T-helper 2 cell treated with Interferon-gamma antibody and Interleukin-4, amounts not matched to agents 5 μg/mL and 100 μg/mL, for 36 hours (primary cell): ENCODE measurements at places on chromosomes 3 and 15.
A peak's percentile ranks its signal among the peaks of the same experiment; 100 is the strongest.

DNA sequence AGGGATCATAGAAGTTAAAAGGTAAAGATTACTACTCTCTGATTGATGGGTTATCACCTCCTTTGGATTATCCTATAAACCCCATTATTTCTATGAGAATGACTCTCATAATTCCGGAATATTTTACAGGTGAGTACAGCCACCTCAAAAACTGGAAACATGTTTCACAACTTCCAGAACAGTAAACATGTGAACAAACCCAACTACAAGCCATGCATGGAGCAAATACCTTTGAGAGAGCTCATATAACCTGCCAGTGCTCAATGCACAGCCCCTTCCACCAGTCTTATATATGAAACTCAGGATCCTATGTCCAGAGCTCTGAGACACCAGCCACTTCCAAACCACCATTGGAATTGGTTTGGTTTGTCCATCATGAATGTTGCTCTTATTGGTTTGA, 208.0 kb downstream of the MECOM start:
- no peak for DNase-seq

DNA sequence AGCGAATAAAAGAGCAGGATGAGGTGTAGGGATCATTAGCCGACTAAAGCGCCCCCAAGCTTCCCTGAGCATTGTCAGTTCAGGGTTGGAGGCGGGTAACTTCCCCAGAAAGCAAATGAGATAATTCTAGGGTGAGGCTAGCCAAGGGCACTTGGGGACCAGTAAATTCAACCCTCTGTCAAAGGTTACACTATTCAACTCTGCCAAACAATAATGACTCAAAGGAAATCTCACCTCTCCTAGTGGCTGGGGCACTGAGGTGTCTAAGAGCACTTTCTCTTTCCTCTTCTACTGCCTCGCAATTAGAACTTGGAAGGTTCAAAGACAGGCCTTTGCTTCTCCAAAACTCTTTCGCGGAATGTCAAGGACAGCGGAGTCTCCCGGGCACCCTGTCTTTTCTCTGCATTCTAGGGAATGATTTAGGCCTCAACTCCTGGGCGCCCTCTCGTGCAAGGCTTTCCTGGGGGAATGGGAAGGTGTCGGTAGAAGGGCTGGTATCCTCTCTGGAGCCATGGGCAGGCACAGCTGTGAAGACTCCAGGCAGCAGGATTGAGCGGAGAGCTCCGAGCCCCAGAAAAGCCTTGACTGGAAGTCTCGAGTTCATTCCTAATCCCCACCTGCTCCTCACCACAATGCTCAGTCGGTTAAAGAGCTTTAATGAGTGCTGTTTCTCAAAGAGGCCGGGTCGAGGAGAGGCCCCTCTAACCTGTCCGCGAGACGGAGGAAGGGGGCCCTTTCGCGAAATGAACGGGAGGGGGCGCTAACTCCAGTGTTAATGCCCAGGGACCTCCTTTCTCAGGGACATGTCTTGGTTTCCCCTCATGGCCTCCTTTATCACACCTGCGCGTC, 21.9 kb downstream of the ZIC4 start:
- DNase-seq: no peak

GRCh38 chr15:51244423-51244869, 94.0 kb downstream of the CYP19A1 start:
- DNase-seq: no peak

GRCh38 chr3:174132006-174132405, 727.1 kb upstream of the NAALADL2 start:
- no peak for DNase-seq

DNA sequence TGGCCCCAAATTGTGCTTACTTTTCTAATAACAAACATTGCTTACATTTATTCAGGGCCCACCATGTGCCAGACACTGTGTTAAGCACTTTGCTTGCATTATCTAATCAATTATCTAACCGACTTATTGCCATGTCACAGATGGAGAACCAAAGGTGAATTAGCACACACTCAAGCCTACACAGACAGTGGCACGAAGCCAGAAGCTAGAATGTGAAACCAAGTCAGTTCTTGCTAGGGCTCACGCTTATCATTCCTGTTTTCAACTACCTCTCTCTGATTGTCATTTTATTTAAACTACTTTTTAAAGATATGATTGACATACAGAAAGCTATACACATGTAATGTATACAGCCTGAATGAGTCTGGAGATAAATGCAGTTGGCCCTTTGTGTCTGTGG, 215.7 kb upstream of the CFAP20DC start:
- DNase-seq: no peak

DNA sequence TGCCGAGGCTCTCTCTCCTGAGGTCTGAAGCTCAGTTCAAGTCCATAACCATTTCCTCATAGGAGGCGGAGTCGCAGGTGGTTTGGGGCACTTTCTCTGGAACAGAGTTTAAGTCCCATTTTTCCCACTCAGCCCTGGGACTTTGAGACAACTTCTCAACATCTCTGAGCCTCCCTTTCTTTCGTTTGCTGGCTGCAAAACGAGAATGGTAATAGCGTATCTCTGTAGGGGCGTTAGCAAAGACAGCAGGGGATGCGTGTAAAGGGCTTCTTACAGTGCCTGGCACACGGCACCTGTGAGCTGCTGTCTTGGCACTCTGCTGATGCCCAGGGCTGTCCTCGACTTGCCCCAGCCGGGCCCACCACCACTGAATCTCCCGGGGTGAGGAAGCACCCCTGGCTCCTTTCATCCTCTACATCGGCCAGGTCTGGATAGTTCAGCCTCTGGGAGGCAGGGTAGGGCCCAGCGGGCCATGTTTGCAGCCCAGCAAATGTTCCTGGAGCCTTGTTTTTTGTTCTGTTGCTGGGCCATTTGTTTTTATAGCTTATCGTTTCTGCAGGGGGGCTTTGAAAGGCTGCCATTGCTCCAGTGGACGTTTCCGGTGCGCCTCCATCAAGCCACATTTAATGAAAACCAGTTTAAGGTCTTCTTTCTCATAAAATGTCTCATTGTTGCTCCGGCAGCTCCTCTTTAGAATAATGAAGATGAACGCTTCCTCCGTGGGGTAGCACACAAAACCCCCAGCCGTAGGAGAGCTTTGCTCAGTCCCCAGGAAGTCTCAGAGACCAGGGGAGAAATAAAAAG, 60.0 kb upstream of the WNT5A start:
- DNase-seq: no peak

GRCh38 chr3:40532252-40532651, 7.5 kb downstream of the ZNF621 start:
- DNase-seq: no peak

DNA sequence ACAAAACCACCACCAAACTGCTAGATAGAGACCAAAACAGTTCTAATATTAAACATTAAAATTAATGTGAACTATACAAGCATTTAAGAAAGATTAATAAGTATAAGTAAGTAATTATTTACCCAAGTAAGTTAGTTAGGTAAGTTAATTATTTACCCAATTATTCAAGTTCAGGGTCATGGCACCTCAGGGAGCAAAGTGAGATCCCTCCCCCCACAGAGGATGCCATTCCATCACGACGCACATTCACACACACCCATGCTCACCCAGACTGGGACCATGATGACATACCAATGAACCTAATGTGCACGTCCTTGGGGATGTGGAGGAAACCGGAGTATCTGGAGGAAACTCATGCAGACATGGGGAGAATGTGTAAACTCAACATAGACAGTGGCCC, 229.1 kb downstream of the NR2F2 start:
- DNase-seq: no peak

- no peak for DNase-seq
These were observed 243.5 kb upstream of the TRIM42 start for GRCh38 chr3:140434261-140434905.

- no peak for DNase-seq
These were observed 44.9 kb upstream of the PLXNA1 start for GRCh38 chr3:126937973-126938372.

GRCh38 chr3:39261726-39262125, 18.1 kb downstream of the CX3CR1 start:
- no peak for DNase-seq

GRCh38 chr3:193499136-193499770, 55.4 kb downstream of the ATP13A4 start:
- DNase-seq: no peak

DNA sequence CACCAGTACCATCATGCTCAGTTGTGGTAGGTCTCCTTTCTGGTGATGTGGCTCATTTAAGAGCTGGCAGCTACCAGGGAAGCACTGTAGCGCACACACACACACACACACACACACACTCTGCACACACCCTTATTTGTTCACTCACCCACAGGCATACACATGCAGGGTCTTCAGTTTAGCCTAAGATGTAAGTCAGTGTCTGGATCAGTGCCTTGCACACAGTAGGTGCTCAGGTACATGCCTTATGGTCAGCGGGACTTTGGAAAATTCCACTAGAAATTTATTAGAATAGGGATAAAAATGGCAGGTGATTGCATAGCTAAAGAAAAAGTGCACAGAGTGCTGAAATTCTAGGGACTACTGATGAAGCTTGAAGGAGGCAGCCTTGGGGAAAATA, 23.6 kb downstream of the XYLB start:
- DNase-seq: no peak

DNA sequence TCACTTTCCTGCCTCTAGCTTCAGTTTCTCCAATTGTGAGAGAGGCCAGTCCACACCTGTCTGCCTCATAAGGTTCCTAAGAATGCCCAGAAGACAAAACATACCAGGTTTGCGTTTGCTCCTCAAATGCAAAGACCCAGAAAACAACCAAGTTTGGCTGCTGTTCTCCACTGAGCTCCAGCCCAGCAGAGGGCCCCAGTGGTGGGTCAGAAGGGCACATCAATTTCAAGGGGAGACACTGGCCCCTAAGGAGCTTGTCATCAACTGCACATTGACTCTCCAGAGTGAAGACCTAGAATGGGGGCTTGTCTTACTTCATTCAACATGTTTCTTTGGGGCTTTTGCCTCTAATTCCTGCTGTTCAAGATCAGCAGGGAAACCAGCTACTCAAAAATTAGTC, 127.9 kb upstream of the SLC6A11 start:
- DNase-seq: no peak

GRCh38 chr15:29785136-29785535, 37.1 kb downstream of the TJP1 start:
- no peak for DNase-seq

DNA sequence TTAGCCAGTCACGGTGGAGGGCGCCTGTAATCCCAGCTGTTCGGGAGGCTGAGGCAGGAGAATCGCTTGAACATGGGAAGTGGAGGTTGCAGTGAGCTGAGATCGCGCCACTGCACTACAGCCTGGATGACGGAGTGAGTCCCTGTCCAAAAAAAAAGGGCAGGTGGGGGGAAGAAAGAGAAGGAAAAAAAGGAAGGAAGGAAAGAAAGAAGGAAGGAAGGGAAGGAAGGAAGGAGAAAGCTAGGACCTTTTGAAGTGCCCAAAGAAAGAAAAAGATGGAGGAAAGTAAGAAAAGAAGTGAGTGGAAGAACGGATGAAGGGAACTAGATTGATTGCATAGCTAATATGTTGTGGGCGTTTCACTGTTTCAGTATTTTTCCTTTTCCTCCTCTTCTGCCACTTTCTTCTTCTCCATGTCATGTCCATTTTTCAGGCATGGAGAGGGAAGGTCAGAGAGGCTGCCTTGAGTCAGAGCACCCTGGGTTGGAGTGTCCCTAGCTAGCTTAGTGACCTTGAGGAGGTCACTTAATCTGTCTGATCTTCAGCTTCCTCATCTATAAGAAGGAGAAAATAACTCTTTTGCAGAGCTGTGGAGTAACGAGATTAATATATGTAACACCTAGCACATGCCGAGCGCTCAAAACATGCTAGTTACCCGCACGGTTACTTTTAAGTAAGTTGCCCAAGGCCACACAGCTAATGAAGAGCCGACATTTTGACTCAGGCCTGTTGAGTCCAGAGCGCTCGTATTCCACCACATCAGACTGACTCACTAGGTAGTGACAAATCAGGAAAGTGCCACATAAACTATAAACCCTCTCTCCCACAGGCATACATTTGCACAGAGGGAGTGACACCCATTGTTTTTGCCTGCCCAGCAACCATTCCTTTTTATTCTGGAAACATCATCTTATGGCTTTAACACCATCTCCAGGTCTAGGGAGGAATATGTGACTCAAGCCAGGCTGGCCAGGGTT, 42.2 kb downstream of the BHLHE40 start:
- DNase-seq: peak; percentile 64

DNA sequence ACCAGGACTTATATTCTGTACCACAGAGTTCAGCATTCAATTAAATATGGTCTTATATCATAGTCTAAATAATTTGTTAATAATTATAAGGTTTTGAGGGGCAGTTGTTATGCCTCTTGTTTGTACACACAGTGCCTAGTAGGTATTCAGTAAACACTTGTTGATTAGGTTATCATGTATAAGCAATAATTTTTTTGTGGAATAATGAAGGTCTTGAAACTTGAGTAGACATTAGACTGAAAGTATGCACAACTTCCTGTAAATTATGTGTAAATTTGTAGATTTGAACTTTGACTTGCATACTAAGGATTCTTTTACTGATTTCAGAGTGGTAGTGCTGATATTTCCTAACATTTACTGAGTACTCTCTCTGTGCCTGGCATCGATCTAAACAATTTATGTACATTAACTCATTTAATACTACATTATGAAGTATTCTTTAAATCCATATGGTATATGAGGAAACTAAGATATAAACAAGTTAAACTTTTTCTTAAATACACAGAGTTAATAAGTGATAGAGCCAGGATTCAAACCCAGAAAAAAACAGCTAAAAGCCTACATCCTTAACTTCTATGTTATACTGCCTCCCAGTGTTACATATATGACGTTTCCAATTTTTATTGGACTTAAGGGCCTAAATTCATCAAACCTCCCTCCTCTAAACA, 65.1 kb downstream of the GLCE start:
- DNase-seq: no peak

DNA sequence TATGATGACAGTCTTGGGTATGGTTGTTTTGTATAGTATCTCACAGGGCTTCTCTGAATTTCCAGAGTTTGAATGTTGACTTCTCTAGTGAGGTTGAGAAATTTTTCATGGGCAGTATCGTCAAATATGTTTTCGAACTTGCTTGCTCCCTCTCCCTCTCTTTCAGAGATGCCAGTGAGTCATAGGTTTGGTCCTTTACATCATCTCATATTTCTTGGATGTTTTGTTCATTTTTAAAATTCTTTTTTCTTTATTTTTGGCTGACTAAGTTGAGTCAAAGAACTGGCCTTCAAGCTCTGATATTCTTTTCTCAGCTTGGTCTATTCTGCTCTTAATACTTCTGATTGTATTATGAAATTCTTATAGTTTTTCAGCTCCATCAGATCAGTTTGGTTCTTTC, 282.3 kb upstream of the NECTIN3 start:
- no peak for DNase-seq

- no peak for DNase-seq
These were observed 149.3 kb upstream of the MEF2A start for GRCh38 chr15:99416191-99417188.
